ENCODE measurements at places on chromosomes 11 and 22.

- DNase-seq, result no peak
Measured at GRCh38 chr11:37407461-37407860, 809.4 kb upstream of the RAG2 start.

GRCh38 chr22:33038836-33039235 is 19.3 kb downstream of the SYN3 start:
- DNase-seq, result no peak

GRCh38 chr11:125401235-125401634 is 94.8 kb downstream of the FEZ1 start:
- no peak for DNase-seq

DNA sequence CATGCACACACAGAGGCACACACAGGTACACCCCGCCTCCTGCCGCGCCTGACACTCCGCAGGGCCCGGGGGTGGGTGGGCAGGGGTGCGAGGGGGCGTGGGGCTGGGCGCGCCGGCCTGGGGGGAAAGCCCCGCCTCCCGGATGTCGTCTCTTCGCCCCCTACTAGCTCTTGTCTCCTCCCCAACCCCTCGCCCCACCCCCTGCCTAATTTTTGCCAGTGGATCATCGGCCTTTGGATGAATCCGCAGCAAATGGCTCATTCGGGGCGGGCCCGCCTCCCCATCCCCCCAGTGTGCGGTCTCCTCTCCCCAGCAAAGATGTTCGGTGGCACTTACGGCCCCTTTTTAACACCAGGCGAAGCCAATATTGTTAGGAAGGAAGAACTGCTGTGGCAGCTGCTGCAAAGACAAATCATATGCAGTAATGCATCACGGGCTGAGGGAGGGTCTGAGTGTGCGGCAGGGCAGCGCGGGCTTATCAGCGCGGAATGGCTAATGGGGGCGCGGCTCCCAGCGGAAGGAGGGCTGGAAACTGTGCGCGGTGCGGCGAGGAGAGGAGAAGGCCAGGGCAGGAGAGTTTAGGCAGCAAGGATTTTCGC is 13.4 kb upstream of the NECTIN1 start:
- DNase-seq, result peak; percentile 6

GRCh38 chr11:106022795-106023275 is 795 bp upstream of the MSANTD4 start:
- DNase-seq, result no peak

DNA sequence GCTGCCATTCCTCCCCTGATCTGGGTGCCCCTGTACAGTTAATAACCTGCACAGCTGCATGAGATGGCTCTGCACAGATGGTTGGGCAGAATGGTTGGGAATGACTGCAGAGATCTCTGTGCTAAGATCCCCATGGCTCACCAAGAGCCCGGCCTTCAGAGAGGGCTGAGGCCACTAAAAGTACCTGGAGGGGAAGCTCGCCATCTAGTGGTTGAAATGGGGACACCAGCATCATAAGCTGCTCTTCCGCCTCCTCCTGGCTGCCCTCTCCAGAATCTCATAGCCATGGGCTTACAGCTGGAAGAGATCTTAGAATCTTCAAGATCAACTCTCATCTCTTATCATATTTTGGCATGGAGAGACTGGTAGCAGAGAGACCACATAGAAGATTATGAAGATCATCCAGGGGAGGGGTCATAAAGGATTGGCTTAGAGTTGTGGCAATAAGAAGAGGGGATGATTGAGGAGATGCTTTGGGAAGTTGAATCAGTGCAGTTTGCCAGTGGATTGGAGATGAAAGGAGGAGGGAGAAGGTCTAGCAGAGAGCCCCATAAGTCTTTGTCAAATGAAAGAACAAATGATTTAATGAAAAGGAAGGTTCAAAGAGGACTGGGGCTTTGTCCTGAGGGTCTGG is 22.0 kb upstream of the TLCD5 start:
- DNase-seq, result peak; percentile 87

All from adipocyte (in vitro differentiated cells).